NCI-H774 (cell line): ENCODE measurements at places on chromosomes 16 and 17.

DNA sequence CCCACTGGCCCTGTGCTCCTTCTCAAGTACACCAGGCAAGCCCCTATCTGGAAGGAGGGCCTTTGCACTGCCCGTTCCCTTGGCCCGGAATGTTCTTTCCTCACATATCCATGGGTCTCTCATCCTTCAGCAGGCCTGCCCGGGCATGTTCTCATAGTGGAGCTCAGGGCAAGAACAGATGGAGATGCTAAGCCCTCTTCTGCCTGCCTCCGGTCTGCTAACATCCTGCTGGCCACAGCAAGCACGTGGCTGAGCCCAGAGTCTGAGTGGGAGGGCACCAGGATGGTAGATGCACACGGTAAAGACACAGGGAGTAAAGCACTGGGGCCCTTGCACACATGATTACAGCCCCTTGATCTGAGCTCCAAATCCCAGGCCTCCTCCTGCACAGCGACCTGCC is 19.8 kb upstream of the ANKRD40CL start:
- DNase-seq, result no peak

GRCh38 chr17:41657176-41657754 is 31.4 kb upstream of the EIF1 start:
- DNase-seq, result no peak

DNA sequence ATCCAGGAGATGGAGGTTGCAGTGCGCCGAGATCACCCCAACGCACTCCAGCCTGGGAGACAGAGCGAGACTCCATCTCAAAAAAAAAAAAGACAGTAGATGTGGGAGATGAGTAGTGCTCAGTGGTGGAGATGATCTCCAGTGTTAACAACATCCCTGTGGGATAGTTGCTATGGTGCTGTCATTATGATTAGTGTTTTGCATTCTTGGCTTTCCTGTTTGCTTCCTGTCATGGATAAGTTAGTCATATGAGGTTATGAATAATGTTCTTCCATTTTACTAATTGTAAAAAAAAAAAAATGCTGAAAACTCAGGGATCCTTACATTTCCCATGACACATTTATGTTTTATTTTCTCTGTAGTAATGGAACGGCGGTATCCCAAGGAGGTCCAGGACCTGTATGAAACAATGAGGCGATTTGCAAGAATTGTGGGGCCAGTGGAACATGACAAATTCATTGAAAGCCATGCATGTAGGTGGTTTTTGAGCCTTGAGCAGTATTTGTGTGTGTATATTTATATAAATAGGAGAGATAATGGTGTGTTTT is 24.5 kb upstream of the DUSP14 start:
- no peak for DNase-seq

DNA sequence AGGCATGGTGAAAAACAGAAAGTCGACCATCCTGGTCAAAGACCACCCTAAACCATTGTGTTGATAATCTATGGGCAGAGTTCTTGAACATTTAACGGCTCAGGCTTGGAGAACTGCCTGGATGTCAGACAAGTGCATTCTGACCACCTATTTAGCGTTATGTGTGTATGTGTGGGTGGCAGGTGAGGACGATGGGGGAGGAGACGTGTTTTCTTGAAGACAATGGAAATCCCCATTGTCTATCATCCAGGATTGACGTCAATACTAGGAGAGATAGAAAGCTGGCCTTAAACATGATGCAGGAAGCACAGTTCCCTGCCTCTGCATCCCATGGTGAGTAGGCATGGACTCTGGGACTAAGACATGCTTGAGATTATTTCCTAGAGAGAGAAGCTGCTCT is 157.4 kb upstream of the MAF start:
- DNase-seq, result no peak

GRCh38 chr17:14813649-14814370 is 451.3 kb downstream of the PMP22 start:
- no peak for DNase-seq

GRCh38 chr16:83969771-83970429 is 1.9 kb downstream of the NECAB2 start:
- DNase-seq, result no peak

DNA sequence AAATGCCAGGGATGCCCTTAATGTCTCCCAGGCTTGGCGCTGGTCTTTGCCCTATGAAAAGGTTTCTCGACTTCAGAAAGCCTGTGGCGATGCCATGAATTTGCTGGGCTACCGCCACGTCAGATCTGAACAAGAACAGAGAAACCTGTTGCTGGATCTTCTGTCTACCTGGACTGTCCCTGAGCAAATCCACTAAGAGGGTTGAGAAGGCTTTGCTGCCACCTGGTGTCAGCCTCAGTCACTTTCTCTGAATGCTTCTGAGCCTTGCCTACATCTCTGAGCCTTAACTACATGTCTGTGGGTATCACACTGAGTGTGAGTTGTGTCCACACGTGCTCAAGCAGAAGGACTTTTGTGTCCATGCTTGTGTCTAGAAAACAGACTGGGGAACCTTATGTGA is 11.4 kb downstream of the CHST4 start:
- DNase-seq, result no peak

DNA sequence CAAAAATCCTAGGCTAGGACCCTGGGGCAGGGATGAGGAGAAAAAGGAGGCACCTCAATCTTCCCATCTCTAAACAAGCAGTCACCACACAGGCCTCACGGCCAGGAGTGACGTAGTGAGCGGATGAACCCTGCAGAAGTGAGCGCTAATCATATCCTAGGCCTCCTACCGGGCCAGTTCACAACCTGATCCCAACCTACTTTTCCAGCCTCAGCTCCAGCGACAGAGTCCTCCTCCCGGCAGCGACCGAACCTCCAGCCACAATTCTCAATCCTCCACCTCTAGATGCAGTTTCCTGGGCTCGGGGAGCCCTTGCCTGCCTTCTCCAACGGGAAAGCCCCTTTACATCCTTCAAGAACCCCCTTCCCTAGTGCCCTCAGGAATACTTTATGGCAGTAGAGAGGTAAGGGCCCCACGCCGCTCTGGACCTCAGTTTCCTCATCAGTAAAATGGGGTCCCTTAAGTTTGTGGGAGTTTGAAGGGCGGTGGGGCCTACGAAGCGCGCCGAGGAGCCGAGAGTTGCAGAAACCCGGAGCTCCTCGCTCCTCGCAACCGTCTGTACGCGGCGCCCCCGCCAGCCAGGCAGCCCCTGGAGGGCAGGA is 1.4 kb downstream of the ZNF668 start:
- no peak for DNase-seq

- no peak for DNase-seq
Observed at GRCh38 chr17:62565817-62566216, 61.7 kb upstream of the MRC2 start.

- DNase-seq, result no peak
Observed at GRCh38 chr17:1529863-1530262, 13.5 kb upstream of the INPP5K start.

DNA sequence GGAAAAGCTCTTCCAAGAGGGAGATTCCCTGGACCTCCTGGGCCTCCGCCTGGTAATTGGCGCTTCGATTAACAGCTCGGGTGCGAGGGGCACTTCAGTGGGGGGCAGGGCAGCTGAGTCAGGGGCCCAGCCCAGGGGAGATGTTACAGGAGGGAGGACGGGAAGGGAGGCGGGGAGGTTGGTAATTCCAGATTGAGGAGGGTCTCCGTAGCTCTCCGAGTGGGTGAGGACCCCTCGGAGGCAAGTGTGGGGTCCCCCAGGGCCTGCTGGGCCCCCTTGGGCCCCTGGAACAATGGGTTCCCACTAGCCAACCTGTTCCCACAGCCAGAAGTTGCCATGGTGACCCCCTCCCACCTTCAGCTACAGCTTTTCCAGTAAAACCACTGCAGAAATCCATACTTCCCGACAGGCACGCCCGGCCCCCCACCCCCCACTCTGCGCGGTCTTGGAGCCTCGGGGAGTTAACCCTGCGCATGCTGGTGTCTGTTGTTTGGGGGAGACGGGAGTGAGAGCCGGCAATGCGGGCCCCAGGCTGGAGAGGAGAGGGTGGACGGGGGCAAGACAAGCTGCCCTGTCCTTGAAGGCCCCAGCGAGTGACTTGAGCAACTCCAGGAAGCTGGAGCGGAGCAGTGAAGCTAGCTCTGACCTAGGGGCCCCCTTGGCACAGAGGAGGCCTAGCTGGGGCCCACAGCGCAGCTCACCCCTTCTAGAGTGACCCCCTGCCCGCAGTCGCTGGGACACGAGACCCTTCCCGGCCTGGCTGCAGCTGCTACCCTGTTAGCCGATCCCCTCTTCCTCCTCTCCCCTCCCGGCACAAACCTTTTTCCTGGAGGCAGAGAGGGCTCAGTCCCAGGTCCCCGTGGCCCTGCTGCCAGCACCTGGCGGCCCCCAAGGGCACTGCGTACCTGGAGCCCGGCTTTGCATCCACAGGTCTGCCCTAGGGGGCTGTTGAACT is 37.8 kb downstream of the TMEM235 start:
- no peak for DNase-seq

GRCh38 chr16:69187446-69188235 is 677 bp downstream of the SNTB2 start:
- DNase-seq, result no peak

DNA sequence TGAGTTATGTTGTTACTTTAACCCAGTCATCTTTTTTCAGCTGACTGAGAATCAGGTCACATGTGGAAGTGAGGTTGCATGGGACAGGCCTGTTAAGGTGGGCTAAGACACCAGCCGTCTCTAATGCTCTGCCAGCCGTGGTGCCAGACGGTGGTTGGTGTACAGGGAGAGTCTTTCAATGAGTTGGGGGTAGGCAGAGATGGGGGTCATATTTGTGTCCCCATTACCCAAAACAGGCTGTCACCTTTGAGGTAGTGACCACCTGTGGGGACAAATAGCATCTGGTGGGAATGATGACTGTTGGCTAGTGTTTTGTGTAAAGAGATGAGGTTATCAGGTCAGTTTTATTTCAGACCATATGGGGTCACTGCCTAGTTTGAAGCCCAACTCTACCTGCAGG is 1.8 kb downstream of the RPL38 start:
- no peak for DNase-seq

GRCh38 chr16:47392081-47392480 is 68.8 kb downstream of the ITFG1 start:
- DNase-seq, result no peak

DNA sequence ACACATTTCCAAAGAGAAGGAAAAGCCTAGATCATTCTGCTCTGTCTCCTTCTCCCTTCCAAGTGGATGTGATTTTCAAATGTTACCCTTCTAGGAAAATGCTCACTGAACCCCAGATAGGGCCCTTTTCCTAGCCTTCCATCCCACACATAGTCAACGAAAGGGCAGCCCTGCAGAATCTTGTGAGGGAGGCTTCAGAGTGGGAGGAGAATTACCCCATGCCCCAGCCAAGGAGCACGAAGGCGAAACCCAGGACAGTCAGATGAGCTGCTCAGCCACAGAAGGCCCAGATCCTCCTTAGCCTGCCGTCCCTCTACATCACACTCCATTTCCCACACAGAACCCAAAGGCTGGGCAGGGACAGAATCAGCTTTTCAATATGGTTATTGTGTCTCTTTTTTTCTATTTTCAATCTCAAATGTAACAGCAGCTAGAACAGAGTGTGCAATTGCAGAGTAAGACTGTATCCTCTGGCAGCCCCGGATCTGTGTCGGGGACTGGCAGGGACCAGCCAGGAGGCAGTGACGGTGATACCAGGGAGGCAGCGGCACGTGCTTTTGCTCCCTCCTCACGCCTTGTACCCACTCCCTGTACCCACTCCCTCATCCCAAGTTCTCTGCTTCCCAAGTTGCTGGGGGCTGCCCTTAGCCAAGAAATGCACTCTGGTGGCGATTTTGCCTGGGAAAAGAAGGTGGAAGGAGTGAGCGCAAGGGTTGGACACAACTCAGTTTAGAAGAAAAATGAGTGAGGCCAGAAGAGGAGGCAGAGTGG is 3.7 kb upstream of the SDK2 start:
- DNase-seq, result no peak

DNA sequence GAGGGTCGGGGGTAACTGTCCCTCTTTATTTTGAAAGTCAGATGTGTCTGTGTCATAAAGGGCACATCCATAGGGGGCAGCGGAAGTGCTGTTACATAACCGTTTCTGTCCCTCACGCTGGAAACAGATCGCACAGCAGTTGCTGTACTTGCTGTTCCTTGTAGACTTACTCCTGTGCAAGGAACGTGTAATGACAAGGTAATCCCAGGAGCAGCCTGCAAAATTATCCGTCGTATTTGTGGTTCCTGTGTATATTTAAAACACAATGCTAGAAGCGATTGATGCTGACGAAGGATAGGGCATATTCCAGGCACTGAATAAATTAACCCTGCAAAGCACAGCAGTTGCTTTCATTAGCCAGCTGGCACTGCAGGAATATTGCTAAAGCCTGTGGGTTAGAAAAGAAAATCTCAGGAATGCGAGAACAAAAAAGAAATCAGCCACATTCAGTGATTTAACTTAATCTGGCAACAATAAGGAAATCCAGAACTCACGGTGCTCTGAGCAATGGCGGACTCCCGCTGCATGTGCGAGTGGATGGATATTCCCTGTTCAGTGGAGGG is 76.2 kb downstream of the SPECC1 start:
- DNase-seq, result no peak

DNA sequence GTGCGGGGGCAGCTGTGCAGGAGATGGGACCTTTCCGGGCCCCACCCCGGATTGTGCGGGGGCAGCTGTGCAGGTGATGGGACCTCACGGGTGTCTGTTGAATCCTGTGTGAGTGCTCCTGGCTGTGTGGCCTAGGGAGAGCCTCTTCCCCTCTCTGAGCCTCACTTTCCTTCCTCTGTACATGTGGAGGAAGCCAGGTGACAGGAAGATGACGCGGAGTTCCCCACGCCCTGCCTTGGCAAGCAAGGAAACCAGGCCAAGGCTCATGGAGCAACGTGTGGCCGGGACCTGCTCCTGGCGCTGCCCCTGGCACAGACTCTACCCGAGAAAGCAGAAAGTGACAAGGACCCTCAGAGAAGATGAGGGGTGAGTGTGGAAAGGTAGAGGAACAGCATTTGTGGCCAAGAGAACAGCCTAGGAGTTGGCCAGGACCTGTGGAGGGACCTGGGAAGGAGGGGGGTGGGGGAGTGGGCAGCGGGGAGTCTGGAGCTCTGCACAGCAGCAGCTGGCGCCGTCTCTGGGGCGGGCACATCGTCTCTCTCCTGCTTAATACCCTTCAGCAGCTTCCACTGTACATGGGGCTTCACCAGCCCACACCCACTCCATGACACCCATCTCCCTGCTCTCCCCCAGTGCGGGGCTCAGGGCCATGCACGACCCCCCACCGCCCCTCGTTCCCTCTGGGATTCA is 38.4 kb upstream of the PABPN1L start:
- no peak for DNase-seq
